ENCODE measurements at places on chromosomes 12 and 14.

- no peak for DNase-seq
Observed at GRCh38 chr14:99333841-99334635, 62.0 kb upstream of the BCL11B start.

DNA sequence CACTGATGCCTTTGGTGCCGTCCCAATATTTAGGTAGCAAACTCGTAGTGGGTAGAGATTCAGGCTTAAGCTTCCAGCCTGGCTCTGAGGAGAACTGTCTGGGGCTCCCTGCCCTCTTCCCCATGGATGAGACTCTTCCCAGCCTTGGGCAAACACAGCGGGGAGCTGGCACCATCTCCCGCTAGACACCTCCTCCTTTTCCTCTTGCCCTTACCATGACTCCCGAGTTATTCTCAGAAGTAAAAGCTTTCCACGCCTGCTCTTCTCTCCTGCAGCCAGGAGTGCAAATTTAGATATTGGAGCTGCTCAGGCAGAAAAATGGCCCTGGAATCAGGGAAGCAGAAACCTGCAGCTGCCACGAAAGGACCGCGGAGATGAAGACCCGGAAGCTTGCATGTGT is 45.6 kb upstream of the RBM19 start:
- DNase-seq: no peak

- no peak for DNase-seq
Observed at GRCh38 chr14:57746563-57746962, 119.3 kb downstream of the SLC35F4 start.

- no peak for DNase-seq
Observed at GRCh38 chr14:95396221-95396620, 76.5 kb upstream of the CLMN start.

GRCh38 chr12:108457006-108457733 is 57.9 kb upstream of the FICD start:
- DNase-seq: peak; percentile 80

GRCh38 chr14:99559286-99559990 is 44.6 kb downstream of the CCDC85C start:
- no peak for DNase-seq

- peak; percentile 81 for DNase-seq
Observed at GRCh38 chr12:64390275-64390851, at the start of gene C12orf56. Gene C12orf56, minus strand, starts transcription at chr12:64390758. Its CDS starts 193 bp downstream, at chr12:64390565.

- no peak for DNase-seq
Observed at GRCh38 chr14:92310776-92311375, 12.1 kb upstream of the SLC24A4 start.

GRCh38 chr12:131030472-131031328 is 77.0 kb downstream of the ADGRD1 start:
- DNase-seq: no peak

DNA sequence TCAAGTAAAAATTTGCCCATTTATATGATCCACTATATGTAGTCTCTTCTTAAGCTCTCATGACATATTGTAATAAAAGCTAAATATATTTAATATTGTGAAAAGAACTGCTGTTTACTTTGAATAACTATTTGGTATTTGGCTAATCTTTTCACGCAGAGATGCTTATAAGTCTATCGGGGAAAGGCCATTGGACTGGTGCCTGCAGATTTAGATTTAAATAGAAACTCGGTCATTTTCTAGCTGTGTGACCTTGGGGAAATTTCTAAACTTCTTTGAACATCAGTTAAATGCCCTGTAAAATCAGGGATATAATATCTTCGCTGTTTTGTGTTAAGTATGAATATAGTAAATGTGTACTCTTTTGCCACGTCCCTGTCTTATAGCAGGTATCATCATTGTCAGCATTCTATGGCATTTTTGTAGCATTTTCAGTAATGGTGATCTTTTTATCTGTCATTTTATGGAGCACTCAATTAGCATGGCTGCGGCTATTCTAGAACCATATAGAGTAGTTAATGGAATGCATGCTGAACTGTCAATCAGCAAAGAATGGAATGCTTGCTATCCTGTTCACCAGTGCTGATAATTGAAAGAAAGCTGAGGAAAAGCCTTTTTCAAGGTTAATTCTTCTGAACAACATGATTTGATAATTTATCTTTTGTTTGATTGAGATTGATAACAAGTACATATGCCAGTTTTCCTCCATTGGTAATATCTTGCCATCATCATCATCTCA is 181.2 kb downstream of the TMTC2 start:
- DNase-seq: no peak

GRCh38 chr14:51845811-51846210 is 14.6 kb upstream of the GNG2 start:
- no peak for DNase-seq

DNA sequence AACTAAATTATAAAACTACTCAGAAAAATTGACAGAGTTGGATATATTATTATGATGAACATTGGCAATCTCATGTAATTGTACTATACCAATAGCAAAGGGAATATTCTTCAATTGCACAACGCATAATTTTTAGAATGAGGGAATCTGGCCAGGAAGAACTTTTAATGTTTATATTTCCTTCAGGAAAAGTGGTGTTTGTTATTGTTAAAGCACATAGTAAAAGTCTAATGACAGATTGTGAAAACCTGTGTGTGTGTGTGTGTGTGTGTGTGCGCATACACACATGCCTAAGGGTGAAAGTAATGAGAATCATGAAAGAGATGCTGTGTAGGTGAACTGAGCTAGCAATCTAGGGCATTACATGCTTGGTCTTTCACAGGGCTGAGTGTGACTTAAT is 877.7 kb downstream of the SLC6A15 start:
- DNase-seq: no peak

DNA sequence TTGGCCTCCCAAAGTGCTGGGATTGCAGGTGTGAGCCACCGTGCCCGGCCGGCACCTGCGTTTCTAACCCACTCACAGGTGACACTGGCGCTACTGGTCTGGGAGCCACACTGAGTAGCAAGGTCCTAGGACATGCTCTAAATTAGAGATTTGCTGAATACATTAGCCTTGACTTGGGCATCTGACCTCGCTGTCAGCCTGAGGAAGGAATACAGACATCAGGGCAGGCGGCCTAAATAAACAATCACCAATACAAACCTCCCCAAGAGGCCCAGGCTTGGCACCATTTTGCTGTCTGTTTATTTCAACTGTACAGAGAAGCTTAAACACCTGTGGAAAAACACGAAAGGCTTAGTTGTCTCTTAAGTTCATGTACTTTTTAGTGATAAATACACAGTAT is 27.5 kb downstream of the P2RX4 start:
- DNase-seq: no peak

GRCh38 chr12:10736463-10736862 is 13.3 kb upstream of the YBX3 start:
- DNase-seq: no peak

- DNase-seq: no peak
Observed at GRCh38 chr12:51482929-51483697, 58.5 kb downstream of the SLC4A8 start.

DNA sequence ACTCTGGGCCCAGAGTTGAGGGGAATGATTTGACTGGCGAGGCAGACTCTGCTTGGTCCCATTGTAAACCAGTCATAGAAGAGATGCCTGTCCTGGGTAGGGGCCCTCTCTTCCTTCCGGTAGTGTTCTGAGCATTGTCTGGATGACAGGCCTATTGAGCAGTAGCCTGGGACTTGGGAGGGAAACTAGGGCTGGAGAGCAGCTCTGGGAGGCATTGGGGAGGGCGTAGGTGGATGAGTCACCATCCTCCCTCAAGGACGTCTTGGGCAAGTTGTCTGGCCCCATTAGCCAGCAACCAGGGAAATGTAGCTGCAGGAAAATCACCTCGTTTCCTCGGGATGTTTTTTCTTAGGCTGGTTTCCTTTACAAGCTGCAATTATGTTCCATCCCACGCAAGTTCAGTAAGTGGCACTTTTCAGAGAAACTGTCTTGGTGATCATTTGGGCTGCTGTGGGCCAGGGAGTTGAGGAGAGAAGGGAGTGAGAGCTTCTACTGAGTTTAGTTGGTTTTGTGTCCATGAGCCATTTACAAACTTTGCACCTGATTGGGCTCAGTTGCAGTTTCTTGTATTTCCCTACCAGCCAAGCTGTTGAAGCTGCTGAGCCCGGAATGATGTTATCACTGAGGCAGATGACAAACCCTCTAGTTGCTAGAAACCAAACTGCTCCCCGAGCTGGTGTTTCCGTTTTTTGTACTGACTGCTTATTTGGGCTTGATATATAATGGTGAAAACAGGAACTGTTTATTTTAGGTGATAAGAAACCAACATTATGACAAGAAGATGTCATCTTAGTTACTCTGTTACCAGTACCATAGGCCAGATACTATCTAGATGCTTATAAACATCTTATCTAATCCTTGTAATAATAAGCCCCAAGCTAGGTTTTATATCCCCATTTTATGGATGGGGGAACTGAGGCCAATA is 147.6 kb downstream of the CHST11 start:
- DNase-seq: peak; percentile 100

GRCh38 chr12:112473056-112473455 is 54.3 kb downstream of the PTPN11 start:
- no peak for DNase-seq

DNA sequence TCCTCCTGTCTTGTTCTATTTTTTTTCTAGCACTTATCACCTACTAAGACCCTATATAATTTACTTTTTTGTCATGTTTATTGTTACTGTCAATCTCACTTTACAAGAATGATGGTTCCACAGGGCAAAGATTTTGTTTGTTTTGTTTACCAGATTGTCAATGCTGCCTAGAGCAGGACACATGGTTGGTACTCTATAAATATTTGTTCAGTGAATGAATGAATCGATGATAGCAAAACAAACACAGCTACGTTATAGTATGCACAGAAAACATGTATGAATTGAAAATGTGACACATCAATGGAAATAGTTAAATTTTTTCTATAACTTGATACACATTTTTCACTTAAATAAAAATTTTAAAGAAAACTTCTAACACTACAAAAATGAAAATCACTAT is 67.1 kb upstream of the KRR1 start:
- no peak for DNase-seq

- no peak for DNase-seq
Observed at GRCh38 chr14:92774572-92774971, 19.5 kb upstream of the GOLGA5 start.

DNA sequence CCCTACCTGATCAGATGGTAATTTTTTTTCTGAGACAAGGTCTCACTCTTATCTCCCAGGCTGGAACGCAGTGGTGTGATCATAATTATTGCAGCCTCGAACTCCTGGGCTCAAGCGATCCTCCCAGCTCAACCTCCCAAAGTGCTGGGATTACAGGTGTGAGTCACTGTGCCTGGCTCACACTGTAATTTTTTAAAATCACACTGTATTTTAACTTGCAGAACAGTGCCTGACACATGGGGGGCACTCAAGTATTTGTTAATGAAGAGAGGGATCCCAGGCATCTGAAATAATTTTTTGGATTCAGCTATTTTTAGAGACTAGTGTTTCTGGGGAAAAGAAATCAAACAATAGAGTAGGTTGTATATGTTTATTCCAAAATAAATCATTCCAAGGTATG is 21.7 kb downstream of the LIMA1 start:
- no peak for DNase-seq

- peak; percentile 76 for DNase-seq
Observed at GRCh38 chr12:49537752-49538509, 899 bp upstream of the KCNH3 start.

DNA sequence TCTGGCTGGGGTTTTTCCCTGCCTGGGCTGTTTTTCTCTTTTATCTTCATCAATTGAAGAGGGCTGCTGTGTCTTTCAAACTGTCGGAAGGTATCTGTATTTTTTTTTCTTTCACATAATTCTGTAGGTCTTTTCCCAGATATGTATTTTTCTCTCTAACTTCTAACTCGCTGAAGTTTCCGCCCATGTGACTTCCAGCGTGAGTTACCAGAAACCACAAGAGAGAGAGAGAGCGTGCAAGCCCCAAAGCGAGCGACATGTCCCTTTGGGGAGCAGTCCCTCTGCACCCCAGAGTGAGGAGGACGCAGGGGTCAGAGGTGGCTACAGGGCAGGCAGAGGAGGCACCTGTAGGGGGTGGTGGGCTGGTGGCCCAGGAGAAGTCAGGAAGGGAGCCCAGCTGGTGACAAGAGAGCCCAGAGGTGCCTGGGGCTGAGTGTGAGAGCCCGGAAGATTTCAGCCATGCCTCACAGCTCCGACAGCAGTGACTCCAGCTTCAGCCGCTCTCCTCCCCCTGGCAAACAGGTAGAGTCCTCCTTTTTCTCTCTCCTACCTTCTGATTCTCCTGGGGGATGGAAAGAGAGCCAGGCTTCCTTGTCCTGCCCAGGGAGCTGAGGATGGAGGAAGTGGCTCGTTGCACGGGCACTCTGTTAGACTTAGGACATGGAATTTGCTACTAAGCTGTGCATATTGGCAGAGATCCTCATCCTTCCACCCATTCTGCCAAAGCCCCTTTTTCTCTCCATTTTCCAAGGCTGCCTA is at the start of gene BATF:
BATF (plus strand) TSS at position 246 of the 759 bp plus-strand sequence; CDS start at position 460, 214 bp downstream.
- DNase-seq: no peak

DNA sequence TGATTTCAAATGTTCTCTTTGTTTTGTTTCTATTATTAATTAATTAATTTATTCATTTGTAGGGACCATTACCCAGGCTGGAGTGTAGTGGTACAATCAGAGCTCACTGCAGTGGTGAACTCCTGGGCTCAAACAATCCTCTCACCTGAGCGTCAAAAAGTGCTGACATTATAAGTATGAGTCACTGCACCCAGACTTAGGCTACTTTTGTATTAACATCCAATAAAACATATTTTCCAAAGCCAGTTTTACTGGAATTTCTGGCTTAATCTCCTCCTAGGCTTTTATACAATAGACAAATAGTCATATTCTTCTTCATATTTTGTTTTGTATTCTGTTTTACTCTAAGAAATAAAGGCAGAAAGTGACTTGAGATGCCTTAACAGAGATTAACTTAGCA is 749.6 kb downstream of the SLC16A7 start:
- no peak for DNase-seq

- DNase-seq: no peak
Observed at GRCh38 chr14:67602995-67603545, 3.0 kb upstream of the PIGH start.

DNA sequence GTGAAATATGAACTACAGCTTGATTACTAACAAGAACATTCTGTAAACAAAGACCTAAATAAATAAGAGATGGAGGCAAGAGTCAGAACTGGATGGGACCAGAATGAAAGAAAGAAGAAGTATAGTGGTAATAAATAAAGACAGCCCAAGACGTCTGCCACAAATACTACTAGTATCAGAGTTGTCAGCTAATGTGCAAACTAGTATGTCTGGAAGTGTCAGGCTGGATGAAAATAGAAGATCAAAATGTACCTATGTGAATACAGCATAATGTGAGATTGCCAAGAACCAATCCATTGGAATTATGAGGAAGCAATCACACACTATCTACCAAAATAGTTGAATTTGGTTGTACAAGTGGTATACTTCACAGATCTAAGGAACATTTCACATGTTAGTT is 353.0 kb downstream of the BTG1 start:
- no peak for DNase-seq

- DNase-seq: peak; percentile 25
Observed at GRCh38 chr12:105750096-105750495, 388.7 kb downstream of the NUAK1 start.

DNA sequence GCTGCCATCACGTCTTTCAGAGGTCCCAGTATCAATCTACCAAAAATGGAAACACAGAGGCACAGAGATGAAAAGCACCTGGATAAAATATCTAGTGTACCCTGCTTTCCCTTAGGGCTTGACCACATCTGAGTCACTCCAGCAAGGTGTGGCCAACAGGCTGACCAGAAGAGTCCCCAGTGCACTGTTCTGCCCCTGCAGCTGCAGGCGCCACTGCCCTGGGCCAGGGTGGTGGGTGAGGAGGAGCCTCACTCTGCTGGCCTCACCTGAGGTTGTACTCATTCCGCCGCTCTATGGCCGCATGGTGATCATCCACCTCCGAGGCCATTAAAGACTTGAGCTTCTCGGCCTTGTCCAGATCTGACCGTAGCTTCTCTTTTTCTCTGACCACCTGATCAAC is 60.4 kb downstream of the NIN start:
- no peak for DNase-seq

GRCh38 chr14:65098586-65098985 is 3.7 kb downstream of the MAX start:
- no peak for DNase-seq

All from islet precursor cell (in vitro differentiated cells).